ENCODE measurements at places on chromosomes 7 and 10.

- DNase-seq, result no peak
Measured at GRCh38 chr10:86775056-86775869, 18.8 kb downstream of the BMPR1A start.

GRCh38 chr7:129933627-129934026 lies 19.1 kb downstream of the UBE2H start:
- DNase-seq, result no peak

DNA sequence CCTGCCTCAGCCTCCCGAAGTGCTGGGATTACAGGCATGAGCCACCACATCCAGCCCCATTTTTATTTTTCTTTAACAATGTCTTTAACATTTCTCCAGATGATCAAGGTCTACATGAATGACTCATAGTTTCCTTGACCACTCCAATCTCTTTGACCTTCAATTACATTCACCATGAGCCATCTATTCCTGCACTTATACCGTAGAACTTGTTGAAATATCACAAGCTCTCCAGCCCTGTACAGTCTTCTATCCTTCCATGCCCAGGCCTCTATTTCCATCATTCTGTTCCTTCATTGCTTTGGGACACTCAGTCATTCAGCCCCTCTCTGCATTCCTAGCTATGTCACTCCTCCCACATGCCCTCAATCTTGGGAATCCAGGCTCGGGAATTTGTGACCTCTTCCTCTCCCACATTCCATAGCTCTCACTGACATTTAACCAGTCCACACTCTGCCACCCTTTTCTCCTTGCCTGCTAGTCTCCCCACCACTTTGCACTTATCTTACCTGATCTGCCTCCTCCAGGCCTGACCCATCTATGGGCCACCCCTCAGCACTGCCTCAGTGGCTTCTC lies 151.8 kb upstream of the STK17A start:
- no peak for DNase-seq

- DNase-seq, result no peak
Measured at GRCh38 chr7:35418716-35419390, 165.0 kb upstream of the TBX20 start.

GRCh38 chr7:99791021-99791420 lies 7.0 kb upstream of the CYP3A4 start:
- no peak for DNase-seq

- DNase-seq, result no peak
Measured at GRCh38 chr10:94533027-94533426, 12.6 kb upstream of the HELLS start.

GRCh38 chr7:47652591-47652990 lies 70.7 kb upstream of the TNS3 start:
- DNase-seq, result no peak
